ENCODE measurements at places on chromosomes 16 and 17.

DNA sequence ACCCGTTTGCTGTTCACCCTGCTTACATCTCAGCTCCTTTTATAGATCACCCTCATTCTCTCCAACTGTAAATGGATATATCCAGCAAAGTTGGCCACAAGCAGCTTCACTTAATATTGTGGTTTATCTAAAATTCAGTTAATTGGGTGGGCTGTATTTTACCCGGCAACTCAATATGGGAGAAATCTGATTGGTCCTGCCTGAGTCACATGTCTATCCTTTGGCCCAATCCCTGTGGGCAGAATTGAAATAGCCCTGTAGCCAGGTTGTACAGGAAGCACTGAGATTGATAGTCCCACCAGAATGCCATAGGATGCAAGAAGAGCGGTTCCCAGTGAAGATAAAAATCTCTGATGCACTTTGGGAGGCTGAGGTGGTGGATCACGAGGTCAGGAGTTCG is 73.2 kb downstream of the AIPL1 start:
- no peak for DNase-seq

GRCh38 chr16:50360033-50360778 is 8.6 kb downstream of the BRD7 start:
- DNase-seq = no peak

- DNase-seq = no peak
These were observed 32.7 kb downstream of the ARHGAP23 start for GRCh38 chr17:38460716-38461630.

- DNase-seq = no peak
These were observed 29.2 kb downstream of the CASKIN2 start for GRCh38 chr17:75486151-75486550.

- no peak for DNase-seq
These were observed 140.9 kb downstream of the SHISA9 start for GRCh38 chr16:13042291-13042685.

DNA sequence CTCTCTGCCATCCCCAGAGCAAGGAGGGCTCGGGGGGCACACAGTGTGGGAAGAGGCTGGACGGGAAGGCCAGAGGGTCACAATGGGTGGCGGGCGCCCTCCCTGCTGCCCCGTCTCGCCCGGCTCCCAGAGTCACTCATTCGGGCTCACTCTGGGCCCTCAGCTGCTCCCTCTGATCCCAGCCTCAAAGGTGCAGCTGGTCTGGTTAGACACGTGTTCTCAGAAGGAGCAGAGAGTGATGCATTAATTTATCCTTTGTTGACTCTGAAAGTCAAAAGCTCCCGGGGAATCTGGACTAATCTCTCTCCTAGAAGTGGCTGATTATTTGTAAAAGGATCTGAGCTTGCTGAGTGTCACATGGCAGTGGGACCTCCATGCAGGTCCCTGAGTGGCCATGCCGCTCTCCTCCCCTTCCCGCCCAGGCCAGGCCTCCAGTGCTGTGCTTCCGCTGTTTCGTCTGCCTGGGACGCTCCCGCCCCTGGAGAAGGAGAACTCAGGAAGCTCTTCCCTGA is 87.5 kb downstream of the SEC14L1 start:
- no peak for DNase-seq

- DNase-seq = no peak
These were observed 12.0 kb downstream of the TBX21 start for GRCh38 chr17:47745037-47745380.

- DNase-seq = no peak
These were observed 312.2 kb downstream of the BCAS3 start for GRCh38 chr17:60989846-60990245.

DNA sequence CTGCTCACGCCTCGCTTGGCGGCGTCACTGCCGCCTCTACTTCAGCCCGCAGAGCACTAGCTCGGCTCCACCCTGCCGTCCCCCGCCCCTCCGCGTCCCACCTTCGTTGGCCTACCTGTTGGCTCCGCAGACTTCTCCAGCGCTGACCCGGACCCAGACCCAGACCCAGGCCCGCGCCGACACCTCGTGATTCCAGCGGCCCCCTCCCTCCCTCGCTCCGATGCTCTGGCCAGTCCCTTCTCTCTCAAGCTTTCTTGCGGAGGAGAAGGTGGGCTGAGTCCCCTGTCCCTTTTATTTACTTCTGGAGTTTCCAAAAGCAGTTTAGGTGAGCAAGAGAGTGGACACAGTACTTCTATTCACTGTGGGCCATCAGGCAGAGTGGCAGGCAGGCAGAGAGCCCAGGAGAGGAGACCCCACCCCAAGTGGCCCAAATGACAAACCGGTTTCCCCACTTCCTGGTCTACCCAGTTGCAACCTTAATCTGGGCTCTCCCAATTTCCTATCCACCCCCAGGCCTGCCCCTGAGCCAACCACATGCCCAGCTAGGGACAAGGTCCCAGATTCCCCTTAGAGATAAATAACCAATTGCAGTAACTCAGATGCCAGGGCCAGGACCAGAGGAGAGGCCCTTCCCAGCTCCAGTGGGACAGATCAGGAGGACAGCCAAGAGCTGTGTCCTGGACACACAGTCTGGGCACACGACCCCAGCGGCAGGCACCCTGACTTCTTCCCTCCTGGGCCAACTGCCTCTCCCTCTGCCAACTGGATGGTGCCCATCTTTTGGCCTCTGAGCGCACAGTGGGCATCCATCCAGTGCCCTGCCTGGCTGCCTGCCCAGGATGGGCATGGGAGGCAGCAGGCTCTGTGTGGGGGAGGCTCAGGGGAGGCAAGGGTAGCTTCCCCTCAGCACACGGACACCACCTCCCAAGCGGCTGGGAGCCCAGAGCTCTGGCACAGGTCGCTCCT is 1.2 kb upstream of the SRCIN1 start:
- DNase-seq = no peak

DNA sequence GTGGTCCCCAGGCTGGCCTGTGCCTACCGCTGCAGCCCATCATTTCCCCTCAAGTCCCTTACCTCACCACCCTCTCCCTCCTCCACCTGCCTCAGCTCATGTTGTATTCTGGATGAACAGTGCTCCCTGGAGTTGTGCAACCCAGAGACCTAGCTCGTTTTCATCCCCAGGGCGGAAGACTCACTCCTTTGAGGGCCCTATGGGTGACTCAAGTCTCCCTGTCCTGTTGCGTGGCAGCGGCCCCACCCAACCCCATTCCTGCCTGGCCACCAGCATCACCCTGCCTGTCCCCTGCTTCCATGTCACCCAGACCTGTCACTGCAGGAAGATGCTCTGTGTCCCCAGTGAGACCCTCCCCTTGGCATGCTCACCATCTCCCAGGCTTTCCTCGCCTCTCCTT is 3.3 kb downstream of the ALOX12B start:
- no peak for DNase-seq

DNA sequence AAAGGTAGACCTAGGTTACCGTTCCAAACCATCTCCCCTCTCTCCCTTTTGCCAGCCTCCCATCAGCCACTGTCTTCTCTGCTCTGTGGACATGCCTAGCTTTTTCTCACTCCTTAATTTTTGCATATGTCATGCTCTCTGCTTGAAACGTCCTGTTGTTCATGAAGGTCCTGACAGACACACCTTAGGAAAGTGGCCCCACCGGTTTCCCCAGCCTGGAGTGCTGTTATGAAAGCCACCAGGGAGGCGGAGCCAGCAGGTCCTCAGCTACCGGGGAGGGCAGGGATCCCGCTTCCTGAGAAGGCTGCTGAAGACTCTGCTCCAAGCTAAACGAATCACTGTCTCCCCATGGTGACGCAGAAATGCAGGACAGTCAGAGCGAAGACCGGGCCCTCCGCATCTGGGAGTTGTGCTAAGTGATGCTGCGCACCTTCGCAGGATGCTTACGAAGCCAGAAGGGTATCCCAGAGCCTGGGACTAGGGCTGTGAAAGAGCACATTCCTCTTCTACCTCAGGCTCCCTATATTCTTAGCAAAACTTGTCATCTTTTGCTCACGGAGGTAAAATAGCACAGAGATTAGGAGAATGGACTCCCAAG is 2.3 kb upstream of the SLC16A11 start:
- no peak for DNase-seq

DNA sequence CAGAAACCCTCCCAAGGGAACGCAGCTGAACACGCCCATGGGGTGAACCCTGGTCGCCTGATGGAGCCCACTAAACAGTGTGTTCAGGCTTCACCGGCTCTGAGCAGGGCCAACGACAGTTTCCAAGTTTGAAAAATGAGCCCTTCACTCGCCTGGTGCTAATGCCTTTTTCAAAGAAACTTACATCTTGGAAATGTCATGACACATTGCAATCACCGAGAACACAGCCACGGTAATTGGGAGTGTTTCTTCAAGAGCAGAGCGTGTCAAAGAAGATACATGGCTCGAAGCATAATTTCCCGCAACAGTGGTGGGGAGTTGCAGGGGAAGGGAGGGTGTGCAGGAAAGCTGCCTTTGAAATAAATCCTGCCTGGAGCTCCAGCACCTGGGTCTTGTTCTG is 463.2 kb downstream of the TMEM114 start:
- DNase-seq = no peak

- DNase-seq = no peak
These were observed 32.6 kb downstream of the SCPEP1 start for GRCh38 chr17:57010487-57010886.

- DNase-seq = no peak
These were observed 7.7 kb upstream of the NLRP1 start for GRCh38 chr17:5591966-5592365.

GRCh38 chr16:24348545-24349290 is 92.6 kb downstream of the CACNG3 start:
- no peak for DNase-seq

DNA sequence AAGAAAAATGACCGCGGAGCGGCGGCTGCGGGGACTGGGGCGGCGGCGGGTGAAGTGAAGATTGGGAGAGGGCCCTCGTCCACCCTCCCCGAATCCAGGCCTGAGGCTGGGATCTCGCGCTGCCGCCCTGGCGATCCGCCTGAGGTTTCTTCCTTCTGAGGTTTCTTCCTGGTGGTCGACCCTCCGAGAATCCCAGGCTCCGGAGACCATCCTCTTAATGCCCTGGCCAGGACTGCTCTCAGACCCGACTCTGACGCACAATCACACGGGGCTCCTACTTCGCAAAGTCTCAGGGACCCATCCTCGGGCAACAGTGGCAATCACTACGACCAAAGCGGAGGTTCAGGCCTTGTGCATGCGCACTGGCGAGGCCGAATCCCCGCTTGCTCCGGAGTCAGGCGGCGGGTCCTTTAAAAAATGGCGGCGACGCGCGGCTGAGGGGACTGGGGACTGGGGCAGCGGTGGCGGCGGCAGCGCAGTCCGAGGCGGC is 18.0 kb upstream of the KCNJ18 start:
- DNase-seq = no peak

- DNase-seq = no peak
These were observed 14.6 kb downstream of the GRB7 start for GRCh38 chr17:39752241-39752881.

DNA sequence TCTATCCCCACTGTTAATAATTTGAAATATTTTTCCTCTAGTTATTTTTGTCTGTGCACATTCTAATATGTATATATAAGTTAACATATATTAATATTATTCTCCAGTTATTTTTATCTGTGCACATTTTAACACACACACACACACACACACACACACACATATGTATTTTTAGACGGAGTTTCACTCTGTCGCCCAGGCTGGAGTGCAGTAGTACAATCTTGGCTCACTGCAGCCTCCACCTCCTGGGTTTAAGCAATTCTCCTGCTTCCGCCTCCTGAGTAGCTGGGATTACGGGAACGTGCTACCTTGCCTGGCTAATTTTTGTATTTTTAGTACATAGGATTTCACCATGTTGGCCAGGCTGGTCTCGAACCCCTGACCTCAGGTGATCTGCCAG is 12.7 kb downstream of the MIEN1 start:
- no peak for DNase-seq

- peak; percentile 29 for DNase-seq
These were observed 24.2 kb downstream of the KLHL36 start for GRCh38 chr16:84672276-84673202.

DNA sequence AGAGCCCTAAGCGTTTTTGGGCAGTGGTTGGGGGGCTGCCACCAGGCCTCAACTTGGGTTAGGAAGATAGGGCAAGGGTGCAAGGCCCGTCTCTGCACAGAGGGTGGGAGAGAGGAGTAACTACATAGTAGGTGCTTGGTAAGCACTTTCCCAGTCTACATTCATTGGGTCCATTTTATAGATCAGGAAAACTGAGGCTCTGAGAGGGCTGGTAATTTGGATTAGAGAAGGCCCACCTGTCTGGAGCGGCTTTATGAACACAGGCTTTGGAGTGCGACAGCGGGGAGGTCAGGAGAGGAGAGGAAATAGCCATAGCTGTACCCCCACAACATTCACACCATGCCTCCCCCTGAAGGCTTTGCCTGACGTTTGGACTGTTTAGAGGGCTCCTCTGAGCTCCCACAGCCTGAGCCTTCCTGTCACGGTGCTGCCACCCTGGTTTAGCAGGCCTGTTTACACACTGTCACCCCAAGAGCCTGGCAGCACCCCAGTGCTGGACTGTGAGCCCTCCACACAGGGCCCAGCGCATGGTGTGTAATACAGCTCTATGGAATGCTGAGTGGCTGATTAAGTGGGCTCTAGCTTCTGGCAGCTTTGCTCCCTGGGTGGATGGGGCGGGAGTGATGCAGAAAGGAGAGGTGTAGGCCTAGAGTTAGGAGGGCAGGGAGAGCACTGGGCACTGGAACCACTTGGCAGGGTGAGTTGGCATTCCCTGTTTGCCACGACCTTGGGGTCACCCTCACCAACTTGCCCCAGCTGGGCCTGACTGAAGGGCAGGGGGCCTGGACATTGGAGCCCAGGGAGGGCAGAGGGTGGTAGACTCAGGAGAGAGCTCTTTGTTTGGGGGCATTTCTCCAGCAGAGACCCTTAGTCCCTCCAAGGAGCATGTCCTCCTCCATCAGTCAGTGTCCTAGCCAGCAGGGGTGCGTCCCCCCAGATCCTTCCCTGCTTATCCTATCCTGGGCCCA is 73.7 kb downstream of the RAI1 start:
- DNase-seq = no peak

GRCh38 chr16:89136931-89137330 is 34.6 kb upstream of the CDH15 start:
- no peak for DNase-seq

DNA sequence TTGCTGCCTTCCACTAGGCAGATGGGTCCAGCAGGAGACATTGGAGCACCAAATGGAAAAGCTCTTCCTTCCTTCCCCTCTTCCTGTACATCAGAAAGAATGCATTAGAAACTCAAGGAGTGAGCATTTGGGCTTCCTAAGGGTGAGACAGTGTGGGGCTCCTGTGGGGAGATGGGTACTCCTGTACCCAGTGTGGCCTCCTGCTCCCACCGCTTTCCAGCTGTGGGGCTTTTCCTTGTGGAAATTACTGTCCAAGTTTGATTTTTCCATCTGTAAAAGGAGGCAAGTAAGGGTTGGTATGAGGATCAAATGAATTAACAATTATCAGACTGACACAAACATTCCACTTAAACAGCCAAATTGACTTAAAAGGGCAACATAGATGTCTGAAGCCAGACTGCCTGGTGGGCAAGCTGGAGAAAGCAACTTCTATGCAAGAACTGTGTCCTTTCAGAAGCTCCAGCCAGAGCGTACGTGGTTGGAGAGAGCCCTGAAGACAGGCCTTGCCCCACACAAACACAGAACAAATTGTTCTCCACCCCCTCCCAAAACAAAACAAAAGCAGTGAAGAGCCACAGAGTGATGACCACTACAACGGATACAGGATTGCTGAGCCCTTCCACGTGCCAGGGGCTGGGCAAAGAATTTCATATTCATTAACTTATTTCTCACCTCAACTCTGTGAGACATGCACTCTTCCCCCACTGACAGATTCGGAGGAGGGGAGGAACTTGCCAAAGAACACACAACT is 23.1 kb upstream of the ALDH3A1 start:
- no peak for DNase-seq

- no peak for DNase-seq
These were observed 32.1 kb upstream of the PRKCB start for GRCh38 chr16:23803591-23804123.

All from AG04450 (cell line).